CD8-positive, alpha-beta T cell (primary cell): ENCODE measurements at places on chromosomes 6 and 20.
A peak's percentile ranks its signal among the peaks of the same experiment; 100 is the strongest.

DNA sequence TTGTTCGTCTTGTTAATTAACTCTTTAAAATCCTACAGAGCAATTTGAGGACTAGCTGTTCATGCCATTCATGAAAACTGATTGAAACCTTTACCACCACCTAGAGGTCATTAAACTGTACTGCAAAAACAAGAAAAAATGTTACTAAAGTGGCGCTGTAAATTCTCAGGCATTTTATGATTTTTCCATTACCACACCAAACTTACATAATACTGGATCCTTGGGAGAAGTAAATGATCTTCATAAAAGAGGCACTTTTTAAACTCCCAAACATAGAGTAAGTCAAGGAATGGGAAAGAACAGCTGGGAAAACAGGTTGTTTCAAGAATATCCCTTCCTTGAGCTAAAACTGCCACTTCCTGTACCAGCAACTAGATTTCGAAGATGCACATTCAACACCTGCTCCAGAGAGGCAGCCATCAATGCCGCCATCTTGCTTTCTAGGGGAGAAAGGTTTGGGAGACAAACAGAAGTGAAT, 54.3 kb downstream of the MYLIP start:
- no peak for DNase-seq

- DNase-seq: no peak
Observed at GRCh38 chr6:137832110-137832509, 34.9 kb upstream of the TNFAIP3 start.

DNA sequence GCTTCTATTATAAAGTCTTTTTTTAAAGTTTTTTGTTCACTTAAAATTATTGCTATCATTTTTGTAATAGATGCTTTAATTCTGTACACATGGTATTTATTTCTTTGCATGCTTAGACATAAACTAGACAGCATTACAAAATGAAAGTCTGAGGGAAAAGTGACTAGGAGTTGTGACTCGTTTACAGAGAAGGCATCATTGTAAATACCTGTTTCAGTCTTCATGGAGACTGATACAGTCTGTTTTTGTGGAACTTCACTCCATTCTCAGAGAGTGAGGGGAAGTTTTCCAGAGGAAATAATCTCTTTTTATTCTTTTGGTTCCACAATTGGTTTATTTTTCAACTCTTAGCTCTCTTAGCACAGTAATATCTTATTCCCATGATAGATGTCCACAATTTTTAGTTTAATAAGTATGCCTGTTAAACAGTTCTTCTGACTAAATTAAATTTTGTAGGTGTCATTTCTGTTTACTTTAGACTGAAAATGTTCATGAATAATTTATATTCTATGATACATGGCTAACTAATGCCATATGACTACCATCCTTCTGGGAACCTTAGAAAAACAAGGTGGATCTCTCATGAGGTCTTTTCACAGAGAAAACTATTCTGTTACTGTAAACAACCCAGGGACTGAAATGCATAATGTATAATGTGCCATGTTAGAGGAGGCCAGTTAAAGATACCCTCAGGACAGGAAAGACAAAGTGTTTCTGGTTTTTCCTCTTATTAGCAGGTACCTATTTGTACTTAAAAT, 69.2 kb downstream of the MYO6 start:
- DNase-seq: no peak

DNA sequence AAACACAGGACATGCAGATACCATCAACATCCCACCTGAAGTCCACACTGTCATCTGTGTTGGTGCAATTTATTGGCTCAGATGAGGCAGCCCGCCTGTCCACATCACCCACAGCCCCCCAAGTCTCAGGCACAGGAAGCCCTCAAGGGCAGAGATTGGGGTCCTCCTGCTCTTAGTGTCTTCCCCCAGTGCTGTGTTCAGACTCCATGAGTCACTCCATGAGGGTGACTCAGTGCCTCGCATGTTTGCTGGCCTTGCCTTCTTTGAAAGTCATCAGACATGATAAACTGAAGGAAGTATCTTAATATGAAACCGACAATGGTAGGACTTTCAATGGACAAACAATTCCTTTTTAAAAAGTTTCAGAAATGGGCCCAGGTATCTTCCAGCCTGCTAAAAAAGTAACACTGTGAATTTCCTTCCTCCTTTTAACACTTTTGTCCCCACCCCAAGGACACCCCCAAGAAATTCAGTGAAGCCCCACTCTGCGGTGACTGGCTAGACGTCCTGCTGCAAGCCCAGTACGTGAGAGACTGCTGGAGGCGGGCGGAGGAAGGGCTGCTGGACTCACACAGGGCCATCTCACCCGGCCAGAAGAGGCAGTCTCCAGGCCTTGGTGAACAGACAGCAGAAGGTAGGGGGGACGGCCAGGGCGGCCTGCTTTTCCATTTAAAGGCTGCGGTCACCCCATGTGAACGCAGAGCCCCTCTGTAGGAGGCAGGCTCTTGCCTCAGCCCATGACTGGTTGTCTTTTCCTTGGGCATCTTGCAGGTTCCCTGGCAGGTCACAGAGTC, 43.0 kb upstream of the KCNK16 start:
- no peak for DNase-seq

GRCh38 chr6:57021086-57021720, 25.3 kb upstream of the KIAA1586 start:
- peak; percentile 22 for DNase-seq

GRCh38 chr6:24283043-24283985, 74.5 kb downstream of the DCDC2 start:
- no peak for DNase-seq

GRCh38 chr20:37296371-37296770, 6.9 kb downstream of the MANBAL start:
- no peak for DNase-seq

- no peak for DNase-seq
Observed at GRCh38 chr20:35497780-35498189, 31.7 kb downstream of the C20orf173 start.

GRCh38 chr20:48531505-48531904, 296.3 kb downstream of the PREX1 start:
- DNase-seq: no peak

- DNase-seq: no peak
Observed at GRCh38 chr20:45934046-45934585, 367 bp upstream of the PCIF1 start.

DNA sequence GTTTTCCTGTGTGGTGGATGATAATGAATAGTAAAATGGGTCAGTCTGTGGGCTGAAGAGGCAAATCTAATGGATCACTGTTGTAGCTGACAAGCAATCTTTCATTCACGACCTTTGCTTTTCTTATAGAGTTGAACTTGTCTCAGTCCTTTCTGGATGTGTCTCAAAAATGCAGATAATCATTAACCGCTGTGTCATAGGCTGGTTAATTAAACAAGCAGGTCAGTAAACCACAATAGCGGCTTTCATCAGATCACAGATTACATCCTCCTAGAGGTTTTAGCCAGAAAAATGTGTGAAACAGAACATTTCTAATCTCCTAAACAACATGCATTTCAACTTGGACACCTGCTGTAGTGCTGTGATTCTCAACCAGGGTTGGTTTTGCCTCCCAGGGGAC, 2.5 kb upstream of the METTL24 start:
- DNase-seq: no peak

GRCh38 chr20:33076662-33077372, 2.6 kb upstream of the BPIFB4 start:
- DNase-seq: no peak

DNA sequence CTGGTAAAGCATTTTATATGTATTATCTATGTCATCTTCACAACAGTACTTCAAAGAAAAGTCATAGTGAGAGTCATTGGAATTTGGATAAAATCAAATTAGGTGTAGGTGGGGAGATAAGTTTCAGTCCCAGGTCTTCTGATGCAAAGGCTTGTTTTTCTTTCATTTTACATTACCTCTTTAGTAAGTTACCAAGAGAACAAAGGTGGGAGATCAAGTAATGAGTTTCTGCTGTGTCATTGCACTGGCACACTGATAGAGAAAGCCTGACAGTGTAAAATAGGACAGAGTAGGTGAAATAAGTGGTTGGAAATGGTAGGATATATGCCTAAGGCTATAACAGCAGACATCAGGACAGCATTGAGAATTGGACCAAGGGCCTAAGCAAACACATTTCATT, 250.4 kb downstream of the NKAIN2 start:
- no peak for DNase-seq

GRCh38 chr6:109471105-109471810, 11.8 kb downstream of the ZBTB24 start:
- no peak for DNase-seq

DNA sequence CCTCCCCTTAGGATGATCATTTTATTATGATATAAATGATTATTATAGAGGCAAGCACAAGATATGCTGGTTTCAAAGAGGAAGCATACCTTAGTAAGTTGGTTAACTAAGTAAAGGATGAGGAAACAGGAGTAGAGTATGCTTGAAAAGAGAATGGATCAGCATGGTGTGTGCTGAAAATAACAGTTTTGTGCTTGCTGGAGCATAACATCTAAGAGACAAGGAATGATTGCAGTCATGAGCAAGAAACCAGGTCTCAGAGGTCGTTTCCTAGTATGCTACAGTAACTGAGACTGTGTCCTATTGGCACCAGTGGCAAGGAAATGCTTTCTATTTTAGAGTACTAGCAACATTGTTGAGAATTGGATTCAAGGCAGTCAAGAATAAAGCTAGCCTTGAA, 34.1 kb downstream of the CDC40 start:
- no peak for DNase-seq

- no peak for DNase-seq
Observed at GRCh38 chr6:44646355-44646754, 258.8 kb downstream of the CDC5L start.

- DNase-seq: no peak
Observed at GRCh38 chr6:167799033-167799821, 27.5 kb upstream of the AFDN start.
